ENCODE measurements at places on chromosomes 4 and X.

DNA sequence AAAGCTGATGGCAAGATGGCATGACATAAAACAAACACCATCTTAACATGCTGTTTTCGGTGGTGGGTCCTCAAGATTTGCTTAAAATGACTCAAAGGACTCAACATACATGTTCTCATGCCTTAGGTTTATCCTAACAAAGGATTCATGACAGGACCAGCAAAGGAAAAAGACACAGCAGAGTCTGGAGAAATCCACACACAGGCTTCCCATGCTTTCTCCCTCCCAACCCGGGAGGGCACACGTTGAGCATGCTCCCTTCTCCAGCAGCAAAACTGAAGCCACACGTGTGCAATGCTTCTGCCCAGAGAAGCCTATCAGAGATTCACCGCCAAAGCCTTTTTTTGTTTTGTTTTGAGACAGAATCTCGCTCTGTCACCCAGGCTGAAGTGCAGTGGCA is 39.9 kb downstream of the SAT1 start:
- DNase-seq = no peak

GRCh38 chr4:184802697-184803015 is 23.1 kb downstream of the ACSL1 start:
- DNase-seq = no peak

DNA sequence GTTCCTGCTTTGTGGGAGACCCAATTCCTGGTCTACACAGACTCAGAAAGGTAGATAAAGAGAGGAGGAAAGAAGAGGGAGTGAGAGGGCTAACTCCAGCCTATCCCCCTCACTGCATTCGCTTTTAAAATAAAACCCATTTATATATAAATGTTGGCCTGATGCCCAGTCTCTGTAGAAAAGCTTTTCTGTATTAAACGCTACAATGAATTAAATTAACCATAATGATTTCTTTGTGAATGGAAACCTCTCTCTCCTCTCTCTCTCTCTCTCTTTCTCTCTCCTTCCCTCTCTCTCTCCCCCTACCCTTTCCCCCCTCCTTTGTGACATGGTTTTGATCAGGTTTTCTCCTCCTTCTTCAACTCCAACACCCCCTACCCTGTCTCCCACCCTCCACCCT is 34.8 kb downstream of the PJA1 start:
- no peak for DNase-seq

DNA sequence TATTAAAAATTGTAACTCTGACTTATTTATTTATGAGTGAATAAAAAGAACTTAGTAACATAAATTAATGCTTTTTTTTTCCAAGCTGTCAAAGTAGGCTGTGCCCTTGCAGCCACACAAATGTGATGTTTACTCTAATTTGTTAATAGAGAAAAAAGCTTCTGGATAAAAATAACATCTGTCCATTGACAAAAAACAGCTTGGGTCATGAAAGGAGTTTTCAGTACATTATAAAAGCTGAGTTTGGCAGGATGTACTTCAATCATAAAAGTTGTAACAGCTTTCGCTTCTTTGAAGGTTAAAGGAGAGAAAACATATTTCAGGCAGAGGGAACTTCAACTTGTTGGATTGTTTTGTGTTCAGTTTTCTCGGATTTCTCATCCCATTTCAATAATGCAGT is 105.6 kb downstream of the SLC4A4 start:
- no peak for DNase-seq

DNA sequence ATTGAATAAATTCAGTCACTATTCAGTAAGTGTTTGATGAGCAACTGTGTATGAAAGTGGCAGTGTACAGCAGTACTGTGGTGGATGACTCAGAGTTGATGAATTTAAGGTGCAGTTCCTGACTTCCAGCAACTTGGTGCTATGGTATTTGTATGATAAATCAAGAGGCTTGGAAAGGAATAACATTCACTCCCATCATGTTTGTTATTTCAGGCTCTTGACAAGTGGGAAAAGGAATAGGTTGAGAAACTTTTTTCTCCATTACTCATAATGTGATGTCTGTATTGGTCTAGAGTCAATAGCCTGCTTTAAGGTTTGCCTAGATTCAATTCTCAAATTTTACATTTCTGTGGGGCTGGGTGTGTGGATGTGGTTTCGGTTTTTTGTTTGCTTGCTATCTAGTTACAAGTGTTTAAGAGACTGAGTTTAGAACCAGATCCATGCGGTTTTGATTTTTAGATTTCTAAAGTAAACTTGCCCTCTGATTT is 35.1 kb upstream of the CYP2U1 start:
- DNase-seq = no peak

All from cerebellar nuclear complex (tissue), 1 donor.